ENCODE measurements at places on chromosomes 11 and 22. TPM values are rescaled to one million over a fixed set of nuclear protein-coding genes. Genes with fewer than 3 reads are reported as not detected.

Gene NPAS4
- 0.88 TPM for total RNA-seq

GRCh38 chr11:68661697-68662603, 22.4 kb upstream of the GAL start:
- DNase-seq: no peak
- peaks cover 2% of the 10 kb centered on the region for H3K4me1 ChIP-seq
- H3K4me3 ChIP-seq: no peak overlapping the region
- no peak overlapping the region for H3K27ac ChIP-seq

DNA sequence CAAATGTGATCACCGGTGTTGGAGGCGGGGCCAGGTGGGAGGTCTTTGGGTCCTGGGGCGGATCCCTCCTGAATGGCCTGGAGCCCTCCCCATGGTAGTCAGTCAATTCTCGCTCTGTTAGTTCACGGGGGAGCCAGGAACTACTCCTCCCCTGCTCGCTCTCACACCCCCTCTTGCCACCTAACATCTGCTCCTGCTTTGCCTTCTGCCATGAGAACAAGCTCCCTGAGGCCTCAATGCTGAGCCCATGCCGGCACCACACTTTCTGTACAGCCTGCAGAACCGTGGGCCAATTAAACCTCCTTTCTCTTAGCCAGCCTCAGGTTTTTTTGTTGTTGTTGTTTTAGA, 135.7 kb downstream of the SHANK2 start:
- peaks cover 6% of the 10 kb centered on the region for H3K36me3 ChIP-seq
- DNase-seq: no peak
- H3K27ac ChIP-seq: no peak overlapping the region
- no peaks in the 10 kb centered on the region for H3K27me3 ChIP-seq

DNA sequence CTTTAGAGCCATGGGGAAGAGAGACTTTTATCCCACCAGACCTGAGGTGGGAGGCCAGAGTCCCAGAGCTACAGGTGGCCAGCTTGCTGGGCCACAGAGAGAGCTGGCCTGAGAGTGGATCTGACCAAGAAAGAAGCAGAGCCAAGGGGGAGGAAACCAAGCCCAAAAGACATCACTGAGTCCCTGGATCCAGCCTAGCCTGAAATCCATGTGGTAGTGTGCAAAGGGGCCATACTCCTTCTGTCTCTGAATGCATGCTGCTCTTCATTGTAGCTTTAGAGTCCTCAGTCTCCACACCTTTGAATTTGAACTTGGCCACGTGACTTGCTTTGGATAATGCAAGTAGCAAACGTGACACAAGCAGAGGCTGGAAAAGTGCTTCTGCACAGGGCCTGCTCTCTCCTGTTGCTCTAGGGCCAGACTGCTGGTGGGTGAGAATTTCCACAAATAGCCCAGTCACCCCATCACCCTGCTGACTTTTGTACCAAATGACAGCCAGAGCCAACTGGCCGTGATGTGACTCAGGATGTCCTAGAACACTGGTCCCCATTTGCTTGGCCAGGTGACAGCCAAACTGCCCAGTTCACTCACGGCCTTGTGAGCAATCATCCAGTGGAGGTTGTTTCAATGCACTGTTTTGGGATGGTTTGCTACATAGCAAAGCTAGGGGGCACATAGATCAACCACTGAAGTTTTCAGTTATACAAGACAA, 93.6 kb downstream of the DHCR7 start:
- no peak for DNase-seq
- H3K4me3 ChIP-seq: no peak overlapping the region
- H3K27me3 ChIP-seq: no peaks in the 10 kb centered on the region
- no peaks in the 10 kb centered on the region for H3K36me3 ChIP-seq

GRCh38 chr11:62150887-62151736, 27.3 kb downstream of the INCENP start:
- no peaks in the 10 kb centered on the region for H3K27me3 ChIP-seq
- no peak overlapping the region for H3K27ac ChIP-seq
- no peaks in the 10 kb centered on the region for H3K4me1 ChIP-seq
- no peak for DNase-seq
